ENCODE measurements at places on chromosomes 1 and 21. TPM values are rescaled to one million over a fixed set of nuclear protein-coding genes. Genes with fewer than 3 reads are reported as not detected.

Gene BEND5
- total RNA-seq = not detected

Gene MXRA8
- total RNA-seq = 534 TPM

Gene COL6A2
- total RNA-seq = 2,867 TPM

Gene OR2T2
- total RNA-seq = not detected

Data from smooth muscle cell of trachea (primary cell).